Left cardiac atrium (tissue), 4 donors: ENCODE measurements at places on chromosomes 7 and 10. TPM values are rescaled to one million over a fixed set of nuclear protein-coding genes. Genes with fewer than 3 reads are reported as not detected.
A peak's percentile ranks its signal among the peaks of the same experiment; 100 is the strongest.

GRCh38 chr10:28939281-28940157 lies 262.2 kb downstream of the BAMBI start:
- peak; percentile 71 for DNase-seq

DNA sequence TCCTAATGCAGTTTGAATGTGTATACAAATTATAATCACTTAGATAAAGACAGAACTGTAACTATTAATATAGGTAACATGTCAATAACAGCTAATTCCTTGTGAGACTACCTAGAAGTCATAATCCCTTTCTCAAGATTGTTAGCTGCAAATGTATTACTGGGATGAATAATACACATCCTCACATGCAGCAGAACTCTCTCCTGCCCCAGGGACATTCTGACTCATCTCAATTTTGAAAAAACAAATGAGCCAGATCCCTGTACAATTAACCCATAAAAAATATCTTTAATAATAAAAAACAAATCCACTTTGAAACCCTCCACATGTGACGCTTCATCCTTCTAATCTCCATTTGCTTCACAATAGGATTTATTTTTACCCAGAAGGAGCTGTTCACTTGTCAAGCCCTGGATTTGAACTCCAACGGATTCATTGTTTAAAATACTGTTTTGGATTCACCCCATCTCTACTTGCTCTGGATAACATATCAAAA lies 428.4 kb upstream of the TEX47 start:
- no peak for DNase-seq

GRCh38 chr7:787332-788240 lies 44.7 kb upstream of the SUN1 start:
- peak; percentile 18 for DNase-seq

GRCh38 chr7:157502701-157503111 lies 165.9 kb downstream of the DNAJB6 start:
- no peak for DNase-seq

DNA sequence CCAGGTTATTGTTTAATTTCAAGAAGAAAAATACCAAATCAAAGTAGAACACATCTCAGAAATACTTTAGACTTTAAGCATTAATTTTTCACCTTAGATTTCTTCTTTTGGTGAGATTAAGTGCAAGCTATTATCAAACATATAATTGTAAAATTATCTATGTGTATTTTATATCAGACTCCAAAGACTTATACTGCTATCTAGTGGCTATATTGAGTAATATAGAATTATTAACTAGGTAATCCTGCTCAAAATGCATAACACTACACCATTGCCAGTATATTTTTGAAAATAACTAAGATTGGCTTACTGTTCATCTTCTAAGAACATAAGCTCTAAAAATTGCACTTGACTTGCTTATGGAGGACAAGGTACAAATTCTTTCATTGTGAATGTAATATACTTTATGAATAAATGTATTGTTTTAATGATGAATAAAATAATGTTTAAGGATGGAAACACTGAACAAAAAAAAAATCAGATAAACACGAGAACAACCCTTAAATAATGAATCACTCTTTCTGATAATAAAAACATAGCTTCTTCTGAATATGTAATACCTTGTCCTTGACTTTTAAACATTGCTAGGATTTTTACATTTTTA lies 86.7 kb upstream of the GNAI1 start:
- DNase-seq = no peak

GRCh38 chr10:110259317-110259716 lies 45.4 kb downstream of the SMNDC1 start:
- no peak for DNase-seq

- no peak for DNase-seq
Observed at GRCh38 chr7:47432671-47433563, 149.0 kb downstream of the TNS3 start.

DNA sequence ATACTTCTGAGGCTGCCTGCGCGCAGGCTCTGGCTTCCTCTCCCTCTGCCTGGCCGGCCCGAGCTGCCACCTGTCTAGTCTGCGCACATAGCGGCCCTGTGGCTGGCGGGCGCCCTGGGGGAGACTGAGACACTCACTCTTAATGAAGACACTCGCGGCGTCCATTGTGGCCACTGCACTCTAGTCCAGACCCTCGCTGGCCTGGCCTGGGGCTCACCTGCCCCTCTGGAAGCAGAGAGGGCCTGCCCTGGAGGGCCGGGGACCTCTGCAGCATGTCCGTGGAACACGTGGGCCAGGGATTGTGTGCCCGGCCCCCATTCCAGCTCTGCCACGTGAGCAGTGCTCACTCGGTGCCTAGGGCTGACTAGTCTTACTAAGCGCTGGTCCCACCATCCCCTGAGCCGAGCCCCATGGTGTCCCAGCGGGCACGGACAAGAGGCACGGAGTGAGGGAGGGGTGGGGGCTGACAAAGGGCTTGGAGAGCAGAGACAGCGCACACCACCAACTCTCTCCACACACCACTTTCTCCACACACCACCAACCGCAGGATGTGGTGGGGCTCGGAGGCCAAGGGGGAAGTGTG lies 149.3 kb downstream of the ELFN1 start:
- DNase-seq = no peak

GRCh38 chr7:95577137-95577536 lies 19.2 kb downstream of the PDK4 start:
- no peak for DNase-seq

GRCh38 chr7:30911561-30911969 lies at the start of gene AQP1:
Gene AQP1 (plus strand): TSS chr7:30911853. CDS start chr7:30911910, 57 bp downstream.
- peak; percentile 91 for DNase-seq

DNA sequence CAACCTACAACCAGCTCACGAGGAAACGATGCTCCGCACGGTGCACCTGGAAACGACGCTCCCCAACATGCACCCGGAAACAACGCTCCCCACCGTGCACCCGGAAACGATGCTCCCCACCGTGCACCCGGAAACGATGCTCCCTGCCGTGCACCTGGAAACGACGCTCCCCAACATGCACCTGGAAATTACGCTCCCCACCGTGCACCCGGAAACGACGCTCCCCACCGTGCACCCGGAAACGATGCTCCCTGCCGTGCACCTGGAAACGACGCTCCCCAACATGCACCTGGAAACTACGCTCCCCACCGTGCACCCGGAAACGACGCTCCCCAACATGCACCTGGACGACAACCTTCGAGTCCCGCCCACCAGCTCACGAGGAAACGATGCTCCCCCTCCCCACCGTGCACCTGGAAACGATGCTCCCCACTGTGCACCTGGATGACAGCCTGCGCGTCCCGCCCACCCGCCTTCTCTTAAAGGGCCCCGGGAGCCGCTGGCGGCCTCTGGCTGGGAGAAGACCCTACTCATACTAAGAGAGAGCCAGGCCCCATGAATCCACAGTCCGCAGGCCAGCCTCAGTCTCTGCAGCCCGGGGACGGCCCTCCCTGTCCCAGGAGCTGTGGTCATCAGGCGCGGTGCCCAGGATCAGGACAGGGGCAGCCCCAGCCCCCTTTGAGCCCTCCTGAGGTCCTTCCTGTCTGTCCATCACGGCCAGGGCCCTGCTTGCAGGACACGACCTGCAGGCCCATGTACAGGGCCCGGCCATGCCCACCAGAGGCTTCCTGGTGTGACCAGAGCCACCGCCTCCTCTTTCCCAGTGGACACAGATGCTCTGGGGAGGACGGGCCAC lies 98.3 kb downstream of the PDGFA start:
- no peak for DNase-seq

GRCh38 chr7:5357951-5358350 lies 65.7 kb downstream of the TNRC18 start:
- no peak for DNase-seq

GRCh38 chr10:4653160-4653559 lies 172.8 kb upstream of the AKR1E2 start:
- no peak for DNase-seq

DNA sequence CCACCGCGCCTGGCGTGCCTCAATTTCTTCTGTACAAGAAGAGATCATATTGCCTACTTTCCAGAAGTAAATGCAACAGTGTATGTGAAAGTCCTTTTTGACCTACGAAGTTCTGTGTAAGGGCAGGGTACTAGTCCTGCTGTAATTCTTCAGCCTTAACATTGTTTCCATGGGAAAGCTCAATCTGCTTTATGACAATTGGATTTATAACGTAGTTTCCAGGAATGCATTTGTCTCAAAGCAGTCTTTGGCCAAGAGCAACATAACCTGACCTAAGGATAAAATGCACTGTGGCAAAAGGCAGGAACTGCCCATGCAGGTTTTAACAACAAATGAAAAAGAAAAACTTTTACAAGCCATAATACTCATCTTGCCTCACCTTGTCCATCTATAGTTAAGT lies 108.1 kb upstream of the PODXL start:
- no peak for DNase-seq

DNA sequence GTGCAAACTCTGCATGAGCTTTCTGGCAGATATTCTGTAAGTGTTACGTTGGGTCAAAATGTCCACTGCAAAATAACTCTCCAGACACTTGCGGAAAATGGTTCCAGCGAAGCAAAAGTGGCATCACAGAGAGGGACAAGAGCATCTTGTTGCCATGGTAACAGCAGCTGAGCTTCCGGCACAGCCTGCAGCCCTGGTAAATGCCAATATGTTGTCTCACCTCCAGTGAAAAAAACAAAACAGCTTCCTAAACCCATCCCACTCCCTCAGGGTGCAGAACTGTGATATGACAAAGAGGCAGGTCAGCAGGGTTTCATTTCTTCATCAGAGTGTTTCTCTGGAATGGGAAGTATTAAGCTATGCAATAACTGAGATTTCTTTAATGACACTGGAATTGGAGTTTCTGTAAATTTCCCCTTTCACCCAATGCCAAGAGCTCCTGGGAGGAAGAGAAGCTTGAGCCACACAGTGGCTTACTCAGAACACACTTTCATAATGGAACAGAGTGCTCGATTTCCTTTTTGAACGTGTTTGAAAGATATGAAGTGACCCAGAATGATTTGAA lies 65.6 kb downstream of the FOXI2 start:
- no peak for DNase-seq

DNA sequence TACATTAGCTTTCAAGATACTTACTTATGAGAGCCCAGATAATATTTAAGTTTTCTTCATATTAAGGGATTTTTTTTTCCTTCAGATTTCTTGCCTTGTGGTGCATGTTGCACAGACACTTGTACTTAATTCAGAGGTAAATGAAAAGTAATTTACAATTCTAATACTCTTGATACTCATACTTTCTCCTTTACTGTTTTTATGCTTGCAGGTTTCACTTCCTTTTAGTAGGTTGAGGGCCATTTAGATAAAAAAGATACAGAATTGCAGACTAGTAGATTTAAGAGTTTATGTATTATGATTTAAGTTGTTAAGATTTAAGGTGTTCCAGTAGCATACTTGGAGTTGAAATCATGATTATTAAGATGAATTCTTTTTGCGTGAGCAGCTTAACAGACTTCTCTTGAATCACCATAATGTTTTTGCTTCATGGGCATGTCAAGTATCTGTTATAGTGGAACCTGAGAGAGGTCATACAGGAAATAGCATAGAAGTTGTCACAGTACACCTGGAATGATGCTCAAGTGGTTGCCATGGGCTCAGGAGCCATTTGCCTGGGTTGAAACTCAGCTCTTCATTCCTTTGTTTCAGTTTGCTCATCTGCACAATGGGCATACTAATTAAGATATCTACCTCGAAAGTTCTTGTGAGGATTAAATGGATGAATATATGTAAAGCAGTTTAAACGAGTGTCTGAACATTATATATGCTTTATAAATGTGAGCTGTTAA lies 174.8 kb upstream of the PRPS1L1 start:
- DNase-seq = no peak

DNA sequence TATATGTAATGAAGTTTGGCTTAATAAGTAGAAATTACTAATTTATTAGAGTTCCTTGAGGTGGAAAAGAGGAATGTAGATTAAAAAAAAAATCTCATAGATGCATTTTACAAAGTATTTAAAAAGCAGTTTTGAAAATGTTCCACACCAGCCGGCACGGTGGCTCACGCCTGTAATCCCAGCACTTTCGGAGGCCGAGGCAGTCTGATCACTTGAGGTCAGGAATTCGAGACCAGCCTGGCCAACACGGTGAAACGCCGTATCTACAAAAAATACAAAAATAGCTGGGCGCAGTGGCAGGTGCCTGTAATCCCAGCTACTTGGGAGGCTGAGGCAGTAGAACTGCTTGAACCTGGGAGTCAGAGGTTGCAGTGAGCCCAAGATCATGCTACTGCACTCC lies 3.2 kb upstream of the CHRM2 start:
- no peak for DNase-seq

DNA sequence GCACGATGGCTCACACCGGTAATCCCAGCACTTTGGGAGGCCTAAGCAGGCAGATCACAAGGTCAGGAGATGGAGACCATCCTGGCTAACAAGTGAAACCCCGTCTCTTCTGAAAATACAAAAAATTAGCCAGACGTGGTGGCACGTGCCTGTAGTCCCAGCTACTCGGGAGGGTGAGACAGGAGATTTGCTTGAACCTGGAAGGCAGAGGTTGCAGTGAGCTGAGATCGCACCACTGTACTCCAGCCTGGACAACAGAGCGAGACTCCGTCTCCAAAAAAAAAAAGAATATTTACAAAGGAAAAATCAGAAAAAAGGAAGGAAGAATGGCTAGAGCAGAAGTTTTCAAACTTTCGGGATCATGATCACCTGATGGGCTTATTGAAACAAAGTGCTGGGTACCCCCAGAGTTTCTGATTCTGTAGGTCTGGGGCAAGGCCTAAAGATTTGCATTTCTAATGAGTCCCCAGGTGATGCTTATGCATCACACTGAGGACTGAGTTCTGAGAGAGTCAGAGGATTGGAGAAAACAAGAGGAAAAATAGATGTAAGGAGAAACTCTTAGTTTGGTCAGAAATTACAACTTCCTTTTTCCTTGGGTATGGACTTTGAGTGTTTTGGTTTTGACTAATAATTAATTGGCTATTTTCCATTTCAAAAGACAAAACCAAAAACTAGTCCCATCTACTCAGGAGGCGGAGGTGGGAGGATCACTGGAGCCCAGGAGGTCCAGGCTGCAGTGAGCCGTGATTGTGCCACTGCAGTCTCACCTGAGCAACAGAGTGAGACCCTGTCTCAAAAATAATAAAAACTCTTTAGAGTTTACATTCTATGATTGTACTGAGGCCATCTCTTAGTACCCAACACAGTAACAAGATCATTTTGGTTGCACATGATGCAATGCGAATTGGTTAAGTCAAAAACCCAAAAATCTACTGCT lies 14.4 kb downstream of the MARCHF5 start:
- no peak for DNase-seq

DNA sequence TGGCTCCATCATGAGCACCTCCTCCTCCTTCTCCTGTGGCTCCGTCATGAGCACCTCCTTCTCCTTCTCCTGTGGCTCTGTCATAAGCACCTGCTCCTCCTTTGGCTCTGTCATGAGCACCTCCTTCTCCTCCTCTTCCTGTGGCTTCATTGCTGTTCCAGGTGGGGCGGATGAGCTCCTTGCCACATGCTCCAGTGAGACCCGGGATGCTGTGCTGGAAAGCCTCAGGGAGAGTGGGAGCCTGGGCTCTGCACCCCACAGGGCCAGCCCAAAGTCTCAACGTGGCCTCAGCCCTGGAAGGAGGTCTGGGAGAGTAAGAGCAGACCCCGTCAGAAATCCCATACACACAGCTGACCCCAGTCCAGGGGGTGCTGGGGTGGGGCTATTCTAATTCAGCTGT lies 380.7 kb downstream of the TCERG1L start:
- no peak for DNase-seq

- DNase-seq = peak; percentile 54
Observed at GRCh38 chr10:63106111-63106755, 26.9 kb upstream of the NRBF2 start.

Gene FAM237B
- not detected for total RNA-seq

Gene SH2B2
- total RNA-seq = 3.0 TPM

Gene FBXL13
- 0.68 TPM for total RNA-seq

Gene SUV39H2
- 6.4 TPM for total RNA-seq

Gene ACTL6B
- not detected for total RNA-seq

Gene NPY
- total RNA-seq = not detected
